ENCODE measurements at places on chromosomes 1 and 21.

DNA sequence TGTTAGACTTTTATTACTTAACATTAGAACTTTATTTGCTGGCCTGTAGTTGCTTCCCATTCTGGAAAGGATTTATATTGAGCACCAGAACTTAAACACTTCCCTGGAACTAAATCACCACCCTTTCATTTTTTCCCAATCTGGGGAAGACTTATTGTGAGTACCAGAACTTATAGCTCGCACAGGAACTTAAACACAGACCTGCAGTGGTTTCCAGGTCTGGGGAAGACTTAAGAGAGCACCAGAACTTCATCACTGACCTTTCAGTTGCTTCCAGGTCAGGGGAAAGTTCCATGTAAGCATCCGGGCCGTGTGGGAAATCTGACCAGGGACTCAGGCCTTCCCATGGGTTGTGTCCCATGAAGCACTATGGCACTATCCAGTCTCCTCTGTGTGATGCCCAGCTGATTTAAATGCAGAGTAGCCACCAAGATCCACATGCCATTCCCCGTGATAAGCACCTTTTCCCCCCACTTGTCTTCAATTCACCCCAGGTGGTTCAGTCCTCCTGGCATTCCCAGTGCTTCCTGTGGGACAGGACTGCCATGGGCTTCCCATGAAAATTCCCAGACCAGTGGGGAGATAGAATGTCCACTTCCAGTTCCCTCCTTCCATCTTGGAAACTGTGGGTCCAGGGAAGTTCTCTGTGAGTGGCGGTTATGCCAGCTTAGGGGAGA is 48.9 kb downstream of the C4BPA start:
- DNase-seq: no peak

DNA sequence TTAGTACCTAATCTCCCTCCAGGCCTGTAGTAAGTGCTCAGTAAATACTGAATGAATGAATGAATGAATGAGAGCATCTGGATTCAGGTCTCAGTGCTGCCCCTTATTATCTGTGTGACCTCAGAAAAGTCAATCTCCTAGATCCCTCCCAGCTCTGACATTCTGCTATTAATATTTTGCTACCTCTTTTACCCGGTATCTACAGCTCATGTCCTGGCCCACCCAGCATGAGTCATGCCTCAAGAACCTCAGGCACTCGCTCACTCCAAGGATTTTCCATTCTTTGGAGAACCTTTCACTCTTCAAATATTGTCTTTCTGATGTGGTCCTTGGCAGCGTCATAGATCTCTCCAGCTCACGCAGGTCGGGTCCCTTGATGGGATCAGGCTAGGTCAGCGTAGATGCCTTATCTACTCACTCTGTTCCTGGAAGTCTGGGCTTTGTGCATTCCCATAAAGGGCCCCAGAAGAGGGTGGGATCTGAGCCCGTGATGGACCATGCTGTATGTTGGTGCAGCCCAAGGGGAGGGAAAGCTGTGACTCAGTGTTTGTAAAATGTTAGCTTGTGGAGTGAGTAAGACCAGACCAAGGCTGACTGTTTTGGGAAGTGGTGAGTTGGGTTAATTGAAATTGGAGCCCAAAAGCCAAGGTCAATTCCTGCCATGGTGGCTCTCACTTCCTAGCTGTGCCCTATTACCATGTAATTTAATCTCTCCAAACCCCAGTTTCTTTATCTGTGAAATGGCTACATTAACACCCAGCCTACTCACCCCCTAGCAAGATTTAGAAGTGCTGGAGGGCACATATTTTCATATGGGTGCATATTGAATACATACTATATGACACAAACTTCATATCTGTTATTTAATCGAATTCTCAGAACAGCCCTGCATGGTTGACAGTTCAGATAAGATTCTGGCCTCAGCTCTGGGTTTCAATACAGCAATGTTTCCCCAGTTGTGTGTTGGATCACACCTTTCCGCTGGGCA is 214.1 kb upstream of the USP24 start:
- DNase-seq: no peak

DNA sequence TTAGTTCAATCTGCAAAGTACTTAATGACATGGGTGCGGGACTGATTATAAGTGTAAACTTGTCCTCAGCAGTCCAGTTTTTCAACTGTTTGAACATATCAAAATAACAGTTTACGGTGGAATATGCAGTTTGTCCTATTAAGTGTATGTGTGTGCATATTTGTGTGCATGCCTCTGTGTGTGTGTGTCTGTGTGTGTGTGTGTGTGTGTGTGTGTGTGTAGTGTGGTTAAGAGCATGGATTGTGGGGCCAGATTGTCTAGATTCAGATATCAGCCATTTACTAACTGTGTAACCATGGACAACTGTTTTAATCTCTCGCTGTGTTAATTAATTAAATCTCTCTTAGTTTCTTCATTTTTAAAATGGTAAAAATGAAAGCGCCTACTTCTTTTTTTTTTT is 39.0 kb downstream of the NEXN start:
- no peak for DNase-seq

GRCh38 chr1:75423616-75424015 is 187.3 kb downstream of the SLC44A5 start:
- DNase-seq: no peak

GRCh38 chr1:6998267-6998666 is 213.0 kb downstream of the CAMTA1 start:
- DNase-seq: no peak

- DNase-seq: no peak
Measured at GRCh38 chr1:157198619-157199420, 60.6 kb upstream of the ETV3 start.

GRCh38 chr1:70745199-70745598 is 302.4 kb downstream of the PTGER3 start:
- no peak for DNase-seq

DNA sequence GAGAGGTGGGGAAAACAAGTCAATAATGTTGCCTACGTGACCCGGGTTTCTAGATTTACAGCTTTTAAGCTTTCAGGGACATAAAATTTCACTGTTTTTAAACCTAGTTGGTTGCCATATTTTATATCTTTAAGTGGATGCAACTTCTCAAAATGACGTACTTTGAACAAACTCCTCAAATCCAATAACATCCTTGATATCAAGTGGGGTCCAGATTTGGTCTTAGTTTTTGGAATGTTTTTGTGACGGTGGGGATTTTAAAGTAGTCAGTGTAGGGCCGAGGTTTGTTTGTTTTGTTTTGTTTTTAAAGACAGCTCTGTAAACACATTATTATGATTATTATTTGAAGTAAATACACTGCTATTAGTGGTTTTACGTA is 453 bp downstream of the CDKN2C start:
- DNase-seq: no peak

- no peak for DNase-seq
Measured at GRCh38 chr1:93960641-93961147, 51.5 kb upstream of the GCLM start.

DNA sequence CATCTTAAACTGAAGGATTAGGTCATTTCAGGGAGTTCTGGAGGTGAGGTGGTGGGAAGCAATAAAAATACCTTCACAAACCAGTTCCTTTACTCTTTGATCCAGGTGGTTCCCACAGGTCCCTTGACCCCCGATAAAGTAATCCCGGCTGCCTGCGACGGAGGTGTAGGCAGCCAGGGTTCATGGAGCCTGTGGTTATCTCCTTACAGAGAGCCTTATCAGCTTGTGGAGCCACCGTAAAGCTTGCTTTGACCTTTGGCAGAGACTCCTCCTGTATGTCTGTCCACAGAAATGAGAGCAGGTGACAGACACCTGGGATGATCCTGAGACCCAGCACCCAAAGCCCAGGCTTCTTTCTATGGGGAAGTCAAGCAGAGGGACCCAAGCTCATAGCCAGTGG is 243.4 kb downstream of the KIF26B start:
- no peak for DNase-seq

DNA sequence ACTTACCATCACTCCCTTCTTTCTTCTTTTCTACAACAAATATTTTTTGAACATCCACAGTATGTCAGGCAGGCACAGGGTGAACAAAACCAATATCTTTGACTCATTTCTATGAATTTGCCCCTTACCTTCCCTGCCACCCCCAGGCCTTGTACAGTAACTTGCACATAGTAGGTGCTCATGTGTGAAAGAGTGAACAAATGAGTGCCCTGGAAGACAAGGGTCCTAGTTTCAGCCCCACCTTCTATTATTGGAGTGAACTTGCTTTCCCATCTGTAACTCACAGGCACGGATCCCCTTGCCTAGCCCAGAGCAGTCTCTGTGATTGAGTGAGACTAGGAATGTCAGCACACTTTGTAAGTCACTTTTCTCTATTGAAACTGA is 12.8 kb downstream of the ZDHHC18 start:
- no peak for DNase-seq

- no peak for DNase-seq
Measured at GRCh38 chr1:196497817-196498216, 110.4 kb downstream of the KCNT2 start.

DNA sequence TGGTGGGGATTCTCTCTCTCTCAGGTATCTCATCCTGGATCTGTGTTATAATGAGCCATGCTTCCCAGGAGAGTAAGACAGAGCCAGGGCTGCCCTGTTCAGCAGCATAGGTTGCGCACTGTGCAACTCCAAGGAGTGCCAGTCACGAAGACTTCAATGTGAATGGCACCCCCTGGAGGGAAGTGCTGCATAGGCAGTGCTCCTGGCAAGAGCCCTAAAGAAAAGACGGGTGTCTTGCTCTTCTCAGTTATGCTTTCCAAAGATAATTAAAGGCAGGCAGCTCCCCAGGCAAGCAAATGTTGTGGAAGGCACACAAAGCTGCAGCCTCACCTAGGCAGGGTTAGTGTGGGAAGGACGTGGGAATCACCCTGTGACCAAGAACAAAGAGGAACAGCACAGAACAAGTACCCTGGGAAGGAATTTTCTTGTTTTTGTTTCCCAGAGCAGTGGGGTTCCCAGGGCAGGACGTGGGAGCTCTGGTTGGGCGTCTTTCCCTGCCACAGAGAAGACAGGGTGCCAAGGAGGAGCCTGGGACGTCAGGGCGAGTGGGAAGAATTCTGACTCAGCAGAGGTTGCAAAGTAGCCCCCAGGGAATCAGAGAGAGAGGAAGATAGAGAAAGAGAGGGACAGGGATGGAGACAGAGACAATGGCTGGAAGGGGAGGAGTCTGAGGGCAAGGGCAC is 120.9 kb downstream of the KCNN3 start:
- DNase-seq: no peak

All from activated CD8-positive, alpha-beta memory T cell treated with anti-CD3 and anti-CD28 coated beads, Interleukin-2, amount 50 U/mL, for 4 hours (primary cell).